Stimulated activated naive CD4-positive, alpha-beta T cell treated with Interleukin-2 at 50 U/mL for 16 hours (primary cell): ENCODE measurements at places on chromosomes 5 and 9.

GRCh38 chr5:104955479-104955878 is 1392.9 kb upstream of the NUDT12 start:
- DNase-seq: no peak

- no peak for DNase-seq
Observed at GRCh38 chr9:110156902-110157301, 51.1 kb downstream of the C9orf152 start.

DNA sequence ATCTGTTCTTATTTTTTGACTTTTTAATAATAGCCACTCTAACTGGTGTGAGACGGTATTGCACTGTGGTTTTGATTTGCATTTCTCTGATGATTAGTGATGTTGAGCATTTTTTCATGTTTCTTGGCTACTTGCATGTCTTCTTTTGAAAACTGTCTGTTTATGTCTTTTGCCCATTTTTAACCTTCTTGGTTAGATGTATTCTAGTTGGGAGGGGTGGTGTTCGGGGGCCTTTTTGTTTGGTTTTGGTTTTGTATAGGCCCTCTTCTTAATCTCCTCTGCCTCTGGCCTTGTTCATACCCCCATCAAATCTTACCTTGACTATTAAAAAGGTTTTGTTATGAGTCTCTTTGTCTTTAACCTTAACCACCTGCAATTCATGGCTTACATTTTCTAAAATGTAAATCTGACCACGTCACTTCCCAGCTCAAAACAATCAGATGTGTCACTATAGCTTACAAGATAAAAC is 107.8 kb upstream of the NR4A3 start:
- no peak for DNase-seq

GRCh38 chr5:38827525-38827924 is 18.3 kb upstream of the OSMR start:
- no peak for DNase-seq

DNA sequence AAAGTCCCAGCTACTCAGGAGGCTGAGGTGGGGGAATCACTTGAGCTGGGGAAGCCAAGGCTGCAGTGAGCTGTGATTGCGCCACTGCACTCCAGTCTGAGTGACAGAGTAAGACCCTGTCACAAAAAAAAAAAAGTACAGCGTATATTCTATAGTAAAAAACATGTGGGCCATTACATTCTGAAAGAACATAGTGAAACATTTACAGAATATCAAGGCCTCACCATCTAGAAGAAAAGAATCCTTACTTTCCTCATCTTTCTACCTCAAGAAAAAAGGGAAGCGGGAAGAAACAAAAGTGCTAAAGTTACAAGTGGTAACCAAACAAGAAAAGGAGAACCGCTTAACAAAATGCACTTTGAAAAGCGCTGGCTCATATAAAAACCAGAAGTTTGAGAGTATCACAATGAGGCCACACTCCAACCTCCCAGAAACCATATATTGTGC is 5.7 kb upstream of the SYK start:
- no peak for DNase-seq

GRCh38 chr5:146671561-146672295 is 155.7 kb upstream of the GPR151 start:
- DNase-seq: no peak

GRCh38 chr9:91405343-91406077 is 18.1 kb downstream of the NFIL3 start:
- DNase-seq: no peak

DNA sequence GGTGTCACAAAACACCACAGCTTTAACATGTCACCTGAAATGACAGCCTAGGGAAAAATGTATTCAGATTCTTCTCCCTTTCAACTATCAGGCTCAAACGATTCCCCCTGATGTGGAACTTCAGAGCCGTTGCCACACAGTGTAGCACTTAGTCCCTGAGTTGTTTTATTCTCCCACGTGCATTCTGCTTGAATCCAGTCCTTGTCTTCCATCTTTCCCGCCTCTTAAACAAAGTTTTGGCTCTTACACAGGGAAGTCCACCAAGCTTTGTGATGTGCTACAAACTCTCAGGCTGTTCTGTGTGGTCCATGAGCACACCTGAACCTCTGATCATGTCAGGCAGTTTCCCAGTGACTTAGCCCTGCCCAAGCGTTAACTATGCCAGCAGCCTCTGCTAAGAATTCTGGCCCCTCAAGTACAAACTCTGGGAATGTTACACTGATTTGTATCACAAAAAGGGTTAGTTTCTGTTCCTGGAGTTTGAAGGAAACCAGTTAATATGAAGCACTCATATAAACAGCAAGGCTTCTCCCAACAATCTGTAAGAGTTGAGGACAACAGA is 45.8 kb upstream of the RNF38 start:
- no peak for DNase-seq
